Stimulated activated CD8-positive, alpha-beta memory T cell treated with anti-CD3 and anti-CD28 coated beads, Interleukin-4, amount 100 ng/mL, for 1 hour (primary cell): ENCODE measurements at places on chromosomes 4 and X.

DNA sequence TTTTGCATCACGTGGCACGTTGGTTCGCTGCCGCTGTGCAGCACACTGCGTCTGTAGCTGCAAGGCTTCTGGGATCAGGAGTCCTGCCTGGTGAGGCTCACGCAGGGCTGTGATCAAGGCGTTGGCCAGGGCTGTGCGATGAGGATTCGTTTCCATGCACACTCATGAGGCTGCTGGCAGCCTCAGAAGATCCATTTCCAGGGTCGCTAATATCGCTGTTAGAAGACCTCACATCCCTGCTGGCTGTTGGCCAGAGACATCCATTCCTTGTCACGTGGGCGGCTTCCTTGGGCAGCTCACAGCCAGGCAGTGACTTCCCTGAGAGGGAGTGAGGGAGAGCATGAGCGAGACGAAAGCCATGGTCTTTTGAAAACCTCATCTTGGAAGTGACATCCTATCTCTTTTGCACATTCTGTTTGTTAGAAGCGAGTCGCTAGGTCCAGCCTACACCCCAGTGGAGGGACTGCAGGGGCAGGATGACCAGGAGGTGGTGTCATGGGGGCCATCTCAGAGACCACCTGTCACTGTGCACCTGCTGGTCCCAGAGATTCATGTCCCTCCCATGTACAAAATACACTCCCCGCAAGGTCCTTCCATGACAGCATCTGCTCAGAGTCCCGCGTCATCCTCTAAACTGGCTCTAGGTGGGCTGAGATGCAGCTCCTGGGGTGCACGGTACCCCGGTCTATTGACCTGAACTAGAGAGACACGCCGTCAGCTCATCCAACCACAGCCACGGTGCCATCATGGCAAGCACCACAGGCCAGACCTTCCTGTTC is 12.2 kb downstream of the RGS12 start:
- no peak for DNase-seq

DNA sequence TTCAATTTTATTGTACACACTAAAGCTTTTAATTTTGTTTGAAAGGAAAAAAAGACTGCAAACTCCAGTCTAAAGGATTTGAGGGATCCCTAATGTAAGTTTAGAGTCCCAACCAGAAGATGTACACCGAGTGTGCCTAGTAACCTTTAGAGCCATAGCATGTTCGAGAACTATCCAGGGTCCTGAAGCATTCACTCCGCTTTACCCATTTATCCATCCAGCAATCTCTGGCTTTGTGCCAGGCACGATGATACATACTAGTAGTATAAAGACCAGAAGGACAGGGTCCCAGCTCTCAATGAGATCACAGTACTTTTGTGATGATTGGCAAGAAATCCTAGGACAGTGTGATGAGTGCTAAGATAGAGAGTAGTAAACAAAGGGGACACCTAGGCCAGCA is 168.7 kb downstream of the STK32B start:
- no peak for DNase-seq

GRCh38 chr4:76781698-76782595 is 116.0 kb downstream of the SOWAHB start:
- DNase-seq, result no peak

DNA sequence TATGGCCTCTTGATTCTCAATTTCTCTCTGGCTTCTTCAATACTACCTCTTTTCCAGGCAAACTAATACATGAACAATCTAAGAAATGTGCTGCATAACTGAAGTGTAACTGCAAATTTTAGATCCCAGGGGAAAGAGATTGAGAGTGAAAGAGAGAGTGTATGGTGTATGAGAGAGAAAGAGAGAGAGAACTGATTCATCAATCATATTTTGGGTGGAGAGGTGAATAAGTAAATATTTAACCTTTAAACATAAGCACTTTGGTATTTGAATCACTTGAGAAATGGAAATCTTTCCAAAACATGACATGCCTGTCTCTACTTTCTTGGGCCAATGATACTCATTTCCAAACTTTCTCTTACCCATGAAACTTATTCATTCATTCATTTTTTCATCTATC is 147.2 kb upstream of the DIPK2B start:
- no peak for DNase-seq

- DNase-seq, result no peak
These were observed 88.8 kb upstream of the ESX1 start for GRCh38 chrX:104343428-104344129.

GRCh38 chr4:12692815-12693214 is 791.3 kb downstream of the RAB28 start:
- DNase-seq, result no peak

DNA sequence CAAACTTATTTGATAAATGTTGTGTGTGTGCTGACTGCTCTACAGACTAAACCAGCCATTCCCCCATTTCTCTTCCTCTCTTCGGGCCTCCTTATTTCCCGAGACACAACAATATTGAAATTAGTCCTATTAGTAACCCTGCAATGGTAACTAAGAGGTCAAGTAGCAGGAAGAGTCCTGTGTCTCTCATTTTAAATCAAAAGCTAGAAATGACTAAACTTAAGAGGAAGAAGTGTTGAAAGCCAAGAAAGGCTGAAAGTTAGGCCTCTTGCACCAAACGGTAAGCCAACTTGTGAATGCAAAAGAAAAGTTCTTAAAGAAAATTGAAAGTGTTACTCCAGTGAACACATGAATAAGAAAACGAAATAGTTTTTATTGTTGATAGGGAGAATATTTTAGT is 357.8 kb upstream of the SLC7A11 start:
- no peak for DNase-seq

- no peak for DNase-seq
These were observed 489.7 kb downstream of the PCDH10 start for GRCh38 chr4:133638751-133639150.

DNA sequence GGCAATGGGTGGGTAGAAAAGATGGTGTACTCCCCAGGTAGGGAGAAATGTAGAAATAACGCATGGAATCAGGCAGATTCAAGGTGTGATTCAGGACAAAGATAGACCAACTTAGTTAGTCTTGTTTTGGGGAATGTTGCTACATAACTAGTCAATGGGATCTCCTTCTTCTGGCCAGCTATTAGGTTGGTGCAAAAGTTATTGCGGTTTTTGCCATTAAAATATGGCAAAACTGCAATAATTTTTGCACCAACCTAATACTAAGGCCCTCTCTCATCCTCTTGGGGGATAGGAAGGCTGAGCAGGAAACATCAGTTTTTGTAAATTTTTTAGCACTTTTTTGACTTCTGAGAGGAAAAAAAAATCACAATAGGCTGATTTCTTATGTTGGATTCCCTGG is 23.2 kb downstream of the CYBB start:
- no peak for DNase-seq

GRCh38 chr4:38371391-38371851 is 292.6 kb upstream of the KLF3 start:
- no peak for DNase-seq

GRCh38 chrX:18377796-18378195 is 23.3 kb upstream of the SCML2 start:
- DNase-seq, result no peak

- no peak for DNase-seq
These were observed 140.6 kb downstream of the DCTD start for GRCh38 chr4:182776376-182777105.

GRCh38 chrX:103464072-103464773 is 55.1 kb downstream of the RAB40A start:
- DNase-seq, result no peak

DNA sequence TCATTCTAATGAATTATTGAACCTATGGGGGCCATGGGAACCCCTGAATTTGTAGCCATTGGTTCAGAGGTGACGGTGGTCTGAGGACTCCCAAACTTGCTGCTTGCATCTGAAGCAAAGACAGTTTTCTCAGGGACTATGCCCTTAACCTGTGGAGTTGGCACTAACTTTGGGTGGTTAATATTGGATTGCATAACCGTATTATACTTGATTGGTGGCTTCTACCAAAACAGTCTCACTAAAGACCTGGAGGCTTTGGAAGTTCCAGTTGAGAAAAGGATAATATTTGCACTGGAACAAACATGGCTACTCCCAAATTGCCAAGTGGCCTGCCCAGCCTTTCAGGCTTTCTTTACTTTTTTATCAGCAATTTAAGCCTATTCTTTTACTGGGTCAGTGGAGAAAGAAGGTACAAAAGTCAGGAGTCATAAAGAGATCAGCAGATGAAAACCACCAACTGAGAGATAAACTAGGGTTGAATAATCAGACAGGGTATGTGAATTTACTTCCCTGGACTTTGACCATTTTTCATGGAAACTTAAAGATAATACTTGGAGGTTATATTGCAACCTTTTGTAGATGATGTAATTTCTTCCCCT is 7.9 kb upstream of the KLHL8 start:
- DNase-seq, result no peak

DNA sequence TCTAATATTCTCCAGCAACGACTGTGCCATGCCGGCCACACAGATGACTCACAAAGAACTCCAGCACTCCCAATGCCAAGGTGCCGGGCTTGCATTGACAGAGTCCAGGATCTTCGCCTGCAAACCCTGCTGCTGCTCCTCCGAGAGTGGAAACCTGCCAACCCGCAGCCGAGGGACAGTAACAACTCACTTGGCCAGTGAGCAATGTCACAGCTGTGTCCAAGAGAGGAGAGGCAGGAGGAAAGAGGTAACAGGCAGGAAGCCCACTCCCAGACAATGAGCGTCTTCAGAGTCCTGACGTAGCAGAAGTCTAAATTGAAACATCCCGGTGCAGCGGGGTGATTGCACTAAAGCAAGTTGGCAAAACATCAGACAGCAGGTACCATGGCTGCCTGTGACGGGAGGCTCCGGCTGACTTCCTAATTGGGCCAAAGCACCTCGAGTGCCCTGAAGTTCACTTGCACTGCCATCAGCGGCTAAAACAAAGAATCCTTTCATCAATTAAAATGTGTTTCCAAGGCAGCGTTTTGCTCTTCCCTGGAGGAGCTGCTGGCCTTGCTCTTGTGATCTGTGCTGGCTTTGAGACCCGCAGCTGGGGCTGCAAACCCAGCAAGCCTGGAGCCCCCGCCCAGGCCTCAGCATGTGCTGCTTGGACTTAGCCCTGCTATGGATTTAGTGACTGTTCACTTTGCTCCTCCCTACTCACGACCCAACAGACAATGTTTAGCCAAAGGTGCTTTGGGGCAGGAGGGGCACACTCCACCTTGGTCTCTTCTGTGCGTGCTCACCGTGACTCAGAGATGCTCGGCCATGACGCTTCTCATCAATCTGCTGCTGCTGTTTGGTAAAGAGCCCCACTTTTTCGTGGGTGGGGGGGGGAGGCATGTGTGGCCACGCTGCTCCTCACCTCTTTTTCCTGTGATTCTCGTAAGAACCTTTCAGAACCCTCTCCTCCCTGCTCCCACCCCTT is 36.5 kb downstream of the DCTD start:
- DNase-seq, result no peak

GRCh38 chrX:23332888-23333821 is 1.5 kb upstream of the PTCHD1 start:
- no peak for DNase-seq

- DNase-seq, result no peak
These were observed 165.8 kb downstream of the NSUN7 start for GRCh38 chr4:40915318-40916217.

DNA sequence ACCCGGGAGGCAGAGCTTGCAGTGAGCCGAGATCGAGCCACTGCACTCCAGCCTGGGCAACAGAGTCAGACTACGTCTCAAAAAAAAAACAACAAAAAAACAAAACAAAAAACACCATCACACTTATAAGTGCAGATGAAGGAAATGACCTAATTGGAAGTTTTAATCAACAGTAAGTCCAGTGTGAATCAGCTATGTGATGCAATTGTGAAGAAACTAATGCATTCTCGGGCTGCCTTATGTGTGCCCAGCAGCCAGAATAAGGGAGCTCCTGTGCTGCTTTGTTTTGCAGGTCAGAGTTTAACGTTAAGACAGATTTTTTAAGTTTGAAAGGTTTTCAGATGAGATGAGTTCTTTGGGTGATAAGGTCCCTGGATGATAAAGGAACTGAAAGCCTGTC is 10.8 kb downstream of the DAPP1 start:
- DNase-seq, result no peak

DNA sequence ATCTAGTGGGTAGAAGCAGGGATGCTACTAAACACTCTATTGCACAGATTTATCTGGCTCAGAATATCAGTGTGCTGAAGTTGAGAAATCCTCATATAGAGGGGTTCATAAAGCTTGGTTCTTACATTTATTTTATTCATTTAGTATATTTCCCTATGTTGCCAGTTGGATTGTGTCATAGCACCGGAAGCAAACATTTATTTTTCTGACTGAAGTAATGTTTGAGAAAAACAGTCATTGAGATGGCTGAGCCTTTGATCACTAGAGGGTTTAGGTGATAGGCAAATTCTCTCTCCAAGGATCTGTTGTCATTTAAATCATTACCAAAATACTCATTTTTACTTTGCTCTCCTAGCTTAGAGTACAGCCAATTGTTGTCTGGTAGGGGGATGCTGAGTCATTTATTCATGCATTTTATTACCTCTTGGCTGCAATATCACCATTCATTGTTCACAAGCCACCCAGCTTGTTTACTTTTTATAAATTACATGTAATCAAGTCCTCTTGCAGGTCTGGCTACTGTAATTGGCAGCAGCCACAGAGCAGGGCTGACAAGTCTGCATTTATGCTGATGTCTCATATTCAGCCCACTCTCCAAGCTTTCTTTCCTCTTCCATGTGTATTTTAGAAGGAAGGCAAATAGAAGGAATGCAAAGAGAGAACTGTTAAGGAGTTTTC is 15.2 kb downstream of the GAB1 start:
- DNase-seq, result no peak

GRCh38 chr4:148017801-148018200 is 285.9 kb downstream of the ARHGAP10 start:
- DNase-seq, result no peak

DNA sequence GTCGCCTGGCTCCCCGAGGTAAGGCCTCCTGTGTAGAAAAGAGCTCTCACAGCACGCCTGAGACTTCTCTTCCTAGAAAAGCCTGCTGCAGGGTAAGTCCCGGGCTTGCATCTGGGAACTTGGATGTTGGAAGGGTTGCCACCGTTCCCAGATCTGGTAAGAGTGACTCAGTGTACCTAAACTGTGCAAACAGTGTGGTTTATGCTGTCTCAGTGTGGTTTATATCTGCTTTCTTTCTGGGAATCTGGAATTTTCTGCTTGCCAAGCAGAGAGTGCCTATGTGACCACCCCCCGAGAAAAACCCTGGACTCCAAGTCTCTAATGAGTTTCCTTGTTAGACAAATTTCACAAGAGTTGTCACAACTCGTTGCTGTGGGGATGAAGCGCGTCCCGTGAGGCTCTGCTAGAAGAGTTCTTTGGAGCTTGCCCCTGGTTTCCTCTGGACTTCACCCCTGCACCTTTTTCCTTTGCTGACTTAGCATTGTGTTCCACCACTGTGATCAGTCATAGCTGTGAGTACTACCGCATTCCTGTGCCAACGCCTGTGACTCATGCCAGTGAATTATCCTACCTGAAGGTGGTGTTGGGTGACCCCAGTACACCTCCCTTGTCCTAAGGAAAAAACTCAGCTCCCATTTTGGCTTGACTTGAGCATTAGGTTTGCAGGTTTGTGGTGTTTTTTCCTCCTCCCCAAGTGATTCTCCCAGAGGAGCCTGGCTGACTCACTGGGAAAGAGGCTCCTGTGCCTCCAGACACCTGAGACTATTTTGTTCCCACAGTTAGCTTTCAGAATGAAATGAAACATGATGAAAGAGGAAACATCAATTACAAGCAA is 14.5 kb downstream of the SLC2A9 start:
- DNase-seq, result no peak
